Stimulated activated naive B cell treated with anti-CD40 and anti-IgM and Interleukin-4, amounts not matched to agents 10 μg/mL and 1 μg/mL and 100 μg/mL, for 72 hours (primary cell): ENCODE measurements at places on chromosomes 2 and 18.

DNA sequence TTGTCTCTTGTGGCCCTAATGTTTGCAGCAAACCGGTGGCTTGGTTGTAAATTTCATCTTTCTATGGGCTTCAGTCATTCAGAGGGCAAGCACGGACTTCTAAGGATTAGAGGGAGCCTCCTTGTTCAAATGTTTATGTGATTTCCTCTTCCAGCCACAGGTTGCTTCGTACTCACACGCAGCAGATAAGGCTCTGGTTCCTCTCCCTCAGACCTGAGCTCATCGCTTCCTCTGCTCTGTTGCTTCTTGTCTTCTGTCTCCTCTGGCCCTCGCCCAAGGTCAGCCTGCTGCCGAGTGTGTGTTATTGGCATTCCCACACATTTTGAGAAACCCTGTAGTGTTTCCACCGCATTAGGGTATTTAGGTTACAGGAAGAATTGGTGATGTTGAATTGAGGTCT, 44.0 kb downstream of the MYL12B start:
- no peak for DNase-seq

- no peak for DNase-seq
These were observed 68.0 kb upstream of the CRIM1 start for GRCh38 chr2:36287363-36288275.

GRCh38 chr2:197369933-197370320, 59.3 kb upstream of the ANKRD44 start:
- no peak for DNase-seq

GRCh38 chr18:68841301-68841700, 43.4 kb downstream of the CCDC102B start:
- DNase-seq = no peak

DNA sequence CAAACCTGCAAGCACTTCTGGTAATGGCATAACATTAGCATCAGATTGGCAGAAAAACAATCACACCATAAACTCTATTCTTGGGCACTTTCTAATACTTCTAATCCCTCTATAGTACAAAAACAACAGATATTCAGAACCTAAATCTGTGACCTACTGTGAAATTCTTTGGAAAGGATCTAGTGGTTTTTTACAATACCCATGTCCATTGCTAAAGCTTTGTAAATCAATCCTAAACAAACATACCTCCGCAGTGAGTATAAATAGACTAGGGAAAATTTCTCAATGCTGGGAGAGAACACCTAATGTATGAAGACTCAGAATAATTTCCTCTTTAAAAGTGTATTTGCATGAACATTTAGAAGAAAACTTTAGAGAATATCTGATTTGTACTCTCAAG, 1098.5 kb upstream of the DDX18 start:
- DNase-seq = no peak

DNA sequence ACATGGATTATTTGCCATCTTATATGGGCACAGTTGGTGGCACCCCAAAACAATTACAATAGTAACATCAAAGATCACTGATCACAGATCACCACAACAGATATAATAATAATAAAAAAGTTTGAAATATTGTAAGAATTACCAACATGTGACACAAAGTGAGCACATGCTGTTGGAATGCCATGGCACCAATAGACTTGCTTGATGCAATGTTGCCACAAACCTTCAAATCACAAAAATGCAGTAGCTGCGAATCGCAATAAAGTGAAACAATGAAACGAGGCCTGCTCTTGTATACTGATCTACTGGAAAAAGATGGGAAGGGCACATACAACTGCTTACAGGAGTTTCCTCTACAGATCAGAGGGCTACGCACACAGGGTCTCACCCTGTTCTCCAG, 32.2 kb upstream of the AMMECR1L start:
- no peak for DNase-seq

DNA sequence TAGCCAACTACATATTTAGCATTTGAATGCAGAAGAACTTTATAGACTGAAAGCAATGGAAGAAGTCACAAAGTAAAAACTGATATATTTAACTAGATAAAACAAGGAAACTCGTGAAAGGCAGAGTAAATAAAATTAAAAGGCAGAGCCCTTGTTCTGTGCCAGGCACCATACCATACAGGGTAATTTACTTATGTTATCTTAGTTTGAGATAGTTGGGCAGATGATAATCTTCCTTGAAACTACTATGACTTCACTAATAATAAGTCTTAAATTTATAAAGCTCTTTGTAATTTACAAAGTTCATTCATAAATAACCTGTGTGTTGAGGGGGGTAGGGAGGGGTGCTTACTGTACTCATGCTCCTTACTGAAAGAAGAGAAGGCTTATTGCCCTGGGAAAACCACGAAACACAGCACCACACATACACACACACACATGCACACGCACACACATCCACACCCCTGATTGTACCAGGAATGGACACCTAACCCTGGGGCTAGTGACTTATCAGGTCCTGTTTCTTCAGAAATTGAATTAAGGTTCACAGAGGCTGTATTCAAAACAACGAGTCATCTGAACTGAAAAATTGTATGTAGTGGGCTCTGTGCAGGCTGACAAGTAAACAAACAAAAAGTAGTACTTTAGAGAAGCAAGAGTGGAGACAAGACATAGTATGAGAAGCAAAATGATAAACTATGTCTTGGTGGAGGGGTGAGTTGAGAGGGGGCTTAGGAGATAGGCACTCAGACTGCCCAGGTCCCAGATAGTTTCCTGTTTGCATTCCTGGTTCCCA, 38.1 kb downstream of the AGFG1 start:
- no peak for DNase-seq

DNA sequence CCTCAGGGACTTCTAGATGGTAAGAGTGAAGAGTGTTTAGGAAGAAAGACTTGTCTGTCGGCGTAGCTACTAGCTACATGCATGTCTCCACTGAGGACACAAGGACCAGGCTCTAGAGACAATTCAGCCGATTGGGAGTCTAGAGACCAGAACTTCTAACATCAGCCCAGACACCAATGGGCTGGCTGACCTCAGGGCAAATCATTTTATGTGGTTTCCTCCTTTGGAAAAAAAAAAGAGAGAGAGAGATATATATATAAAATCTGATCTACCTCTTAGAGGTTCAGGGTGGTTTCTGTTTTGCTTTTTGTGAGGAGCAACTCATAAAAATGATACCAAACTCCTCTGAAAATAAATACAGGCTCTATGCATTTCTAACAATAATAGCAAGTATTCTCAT, 212.8 kb downstream of the BCL2 start:
- no peak for DNase-seq

GRCh38 chr2:220334871-220335590, 707.6 kb downstream of the SLC4A3 start:
- no peak for DNase-seq

- no peak for DNase-seq
These were observed 11.6 kb upstream of the RBMS1 start for GRCh38 chr2:160505256-160505655.

- DNase-seq = no peak
These were observed 96.7 kb downstream of the GAREM1 start for GRCh38 chr18:32373995-32374394.

- DNase-seq = no peak
These were observed 124.7 kb downstream of the MREG start for GRCh38 chr2:215888680-215889079.

DNA sequence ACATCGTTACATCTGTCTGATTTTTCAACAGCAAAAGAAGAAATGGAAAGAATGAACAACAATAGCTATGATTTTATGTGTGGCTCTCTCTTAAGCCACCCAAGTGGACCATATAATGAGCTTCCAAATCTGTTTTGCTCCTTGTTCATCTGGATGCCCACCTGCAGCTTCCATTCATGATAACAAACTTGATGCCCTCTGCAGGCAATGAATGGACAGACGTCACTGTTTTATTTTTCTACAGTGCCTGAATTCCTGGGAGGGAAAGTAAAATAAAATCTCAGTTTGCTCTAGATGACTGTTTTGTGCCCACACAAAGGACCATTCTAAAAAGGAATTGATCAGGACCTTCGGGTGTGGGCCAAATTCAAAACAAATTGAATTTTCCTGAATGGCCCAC, 5.0 kb downstream of the MREG start:
- no peak for DNase-seq

GRCh38 chr18:27712066-27712465, 464.9 kb downstream of the CDH2 start:
- no peak for DNase-seq

- DNase-seq = no peak
These were observed 528 bp upstream of the PCGF1 start for GRCh38 chr2:74507926-74508520.

GRCh38 chr2:136248242-136248641, 130.3 kb upstream of the CXCR4 start:
- no peak for DNase-seq

GRCh38 chr2:85302121-85302520, 25.7 kb downstream of the TGOLN2 start:
- no peak for DNase-seq

DNA sequence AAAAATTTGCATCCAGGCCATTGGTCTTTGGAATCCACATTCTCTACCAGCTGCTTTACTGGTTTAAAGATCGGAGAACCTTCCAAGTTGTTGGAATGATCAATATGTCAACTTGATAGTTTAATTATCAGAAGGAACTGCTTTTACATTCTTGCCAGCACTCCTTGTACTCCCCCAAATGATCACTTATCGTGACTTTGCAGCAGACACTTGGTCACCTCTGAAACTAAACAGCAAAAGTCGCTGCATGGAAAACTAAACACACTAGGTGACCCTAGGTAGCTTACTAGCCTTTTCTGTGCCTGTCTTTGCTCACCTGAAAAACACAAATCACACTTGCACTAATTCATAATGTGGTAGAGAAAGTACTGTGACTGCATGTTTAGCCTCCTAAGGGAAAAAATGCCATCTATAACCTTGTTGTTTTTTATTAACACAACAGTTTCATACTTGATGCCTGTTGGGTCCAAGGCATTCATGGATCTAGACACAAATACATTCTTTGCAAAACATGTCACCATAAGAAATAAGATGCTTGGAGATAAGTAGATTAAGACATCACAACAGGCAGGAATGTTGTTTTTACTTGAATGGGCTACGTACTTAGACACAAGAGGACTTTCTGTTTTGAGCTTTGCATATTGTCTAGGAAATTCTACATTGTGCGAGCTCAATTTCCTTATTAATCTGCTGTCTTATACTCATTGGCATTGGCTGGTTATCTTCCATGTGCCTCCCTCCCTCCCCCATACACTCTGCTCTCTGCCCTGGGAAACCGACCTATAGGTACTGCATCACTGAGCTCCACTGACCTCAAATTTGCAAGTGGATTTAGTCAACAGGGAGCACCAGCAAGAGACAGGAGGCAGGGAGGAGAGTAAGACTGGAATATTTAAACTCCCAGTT, 219.1 kb upstream of the STK17B start:
- DNase-seq = no peak

DNA sequence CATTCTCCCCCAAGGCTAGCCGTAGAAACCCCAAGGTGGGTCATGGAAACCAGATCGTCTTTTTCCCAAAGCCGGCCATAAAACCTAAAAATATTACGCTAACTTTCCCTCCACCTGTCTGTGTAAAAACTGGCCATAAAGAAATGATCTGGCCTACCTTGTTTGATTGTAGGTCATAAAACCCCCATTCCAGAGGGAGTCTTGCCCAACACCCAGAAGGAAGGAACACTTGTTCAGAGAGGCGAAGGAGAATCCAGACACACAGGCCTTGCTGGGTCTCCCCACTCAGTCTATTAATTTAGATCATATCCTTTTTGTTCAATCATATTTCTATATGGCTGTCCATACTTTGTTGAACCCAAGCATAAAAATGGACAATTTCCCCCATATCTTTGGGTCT, 344.7 kb downstream of the HRH4 start:
- no peak for DNase-seq

DNA sequence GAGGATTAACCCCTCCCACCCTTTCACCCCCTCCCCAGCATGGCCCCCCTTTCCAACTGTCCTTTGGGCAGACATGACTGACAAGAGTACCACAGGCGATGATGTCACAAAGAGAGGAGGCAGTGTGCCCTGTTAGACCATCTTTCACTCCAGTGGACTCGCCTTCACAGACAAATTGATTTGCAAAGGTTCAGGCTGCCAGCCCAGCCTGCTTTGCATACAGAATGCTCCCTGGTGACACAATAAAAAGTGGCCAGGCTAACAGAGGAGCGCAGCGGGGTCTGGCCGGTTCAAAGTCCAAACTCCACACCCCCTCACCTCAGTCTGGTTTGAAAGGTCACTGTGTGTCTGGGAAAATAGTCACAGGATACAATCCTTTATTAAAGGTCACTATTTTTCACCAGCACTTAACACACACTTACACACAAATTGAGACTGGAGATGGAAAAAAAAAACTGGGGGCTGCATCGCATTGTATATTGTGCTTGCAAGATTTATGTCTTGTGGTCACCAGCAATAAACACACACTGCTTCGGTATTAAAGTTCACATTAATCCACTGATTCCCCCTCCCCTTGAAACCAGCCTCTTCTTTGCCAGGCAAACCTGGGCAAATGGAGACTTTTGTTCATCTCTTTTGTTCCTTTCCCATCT, 236.9 kb downstream of the BCL11A start:
- no peak for DNase-seq

GRCh38 chr18:32258558-32259204, 68.8 kb downstream of the MEP1B start:
- no peak for DNase-seq

- DNase-seq = no peak
These were observed 13.2 kb downstream of the TSHZ1 start for GRCh38 chr18:75223687-75224347.

- no peak for DNase-seq
These were observed 16.5 kb downstream of the SDC1 start for GRCh38 chr2:20208476-20208859.

- DNase-seq = no peak
These were observed 270.8 kb downstream of the GALNT13 start for GRCh38 chr2:154142480-154142879.

DNA sequence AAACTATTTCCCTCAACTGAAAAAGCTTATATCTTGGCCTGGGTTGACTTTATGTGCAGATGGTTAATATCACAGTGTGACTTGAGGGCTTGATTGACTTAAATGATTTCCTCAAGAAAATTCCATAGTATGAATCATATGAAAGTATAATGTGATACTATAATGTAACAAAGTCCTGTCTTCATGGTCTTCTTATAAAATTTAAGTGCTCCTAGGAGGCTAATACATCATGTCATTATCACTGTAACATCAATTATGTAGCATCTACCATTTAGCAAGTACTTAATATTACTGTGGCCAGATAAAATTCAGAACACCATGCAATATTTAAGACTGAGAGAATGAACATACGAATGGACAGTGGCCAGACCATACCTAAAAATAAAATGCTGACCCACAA, 276.1 kb downstream of the RIT2 start:
- no peak for DNase-seq

- DNase-seq = no peak
These were observed 15.9 kb upstream of the CRIM1 start for GRCh38 chr2:36339607-36340218.

GRCh38 chr2:216298719-216299495, 73.4 kb downstream of the MARCHF4 start:
- no peak for DNase-seq

GRCh38 chr2:39175026-39175812, 54.4 kb upstream of the SOS1 start:
- no peak for DNase-seq

GRCh38 chr2:217616936-217617335, 385.9 kb downstream of the TNS1 start:
- DNase-seq = no peak
